Activated T-cell treated with anti-CD3 and anti-CD28 coated beads for 48 hours (primary cell): ENCODE measurements at places on chromosomes 2 and 18.

DNA sequence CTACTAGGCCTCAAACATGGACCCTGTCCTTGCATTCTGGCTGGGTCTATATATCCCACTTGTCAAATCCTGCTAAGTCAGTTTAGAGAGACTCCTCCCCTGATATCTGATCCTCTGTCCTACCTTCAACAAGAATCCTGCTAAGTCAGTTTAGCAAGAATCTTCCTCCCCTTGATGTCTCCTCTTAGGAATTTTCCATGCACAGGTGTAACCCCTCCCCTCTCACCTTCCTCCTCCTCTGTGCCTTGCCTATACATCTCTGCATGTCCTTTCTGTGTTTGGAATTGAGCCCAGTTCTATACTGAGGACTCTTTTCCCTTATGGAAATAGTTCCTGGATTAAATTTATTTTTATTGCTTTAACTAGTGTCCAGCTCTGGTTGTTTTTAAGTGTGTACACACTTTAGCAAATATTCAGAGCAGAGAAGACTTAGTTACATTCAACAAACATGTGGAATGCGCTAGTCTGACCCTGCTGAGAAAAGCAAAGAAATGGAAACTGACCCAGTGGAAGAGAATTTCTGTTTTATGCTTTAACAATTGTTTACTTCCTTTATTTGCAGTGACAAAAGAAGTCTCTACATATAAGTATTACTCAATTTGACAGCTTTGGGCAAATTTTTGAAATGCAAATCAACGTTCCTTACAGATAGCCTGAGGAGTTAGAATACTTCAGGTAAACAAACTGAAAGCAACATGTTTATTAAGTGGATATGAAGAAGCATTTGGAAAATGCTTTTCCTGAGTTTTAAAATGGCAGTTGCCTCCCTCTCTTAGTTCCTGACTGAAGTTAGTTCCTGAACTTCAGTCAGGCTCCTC lies 80.6 kb downstream of the RIT2 start:
- no peak for DNase-seq

DNA sequence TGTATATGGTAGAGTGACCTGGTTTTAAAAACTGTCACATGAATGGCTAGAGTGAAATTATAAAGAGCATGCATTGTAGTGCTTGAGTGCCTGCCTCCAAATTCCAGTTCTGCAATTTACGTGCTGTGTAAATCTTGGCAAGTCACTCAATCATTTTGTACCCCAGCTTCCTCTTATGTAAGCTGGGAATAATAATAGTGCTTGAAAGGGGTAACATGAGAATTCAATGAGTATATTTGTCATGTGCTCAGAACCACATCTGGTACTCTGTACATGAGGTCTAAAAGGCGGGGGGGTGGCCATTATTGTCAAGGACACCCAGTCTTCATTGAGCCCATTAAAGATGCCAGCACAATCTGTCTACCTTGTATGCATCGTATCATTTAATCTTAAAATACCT lies 214.8 kb downstream of the MC4R start:
- no peak for DNase-seq

DNA sequence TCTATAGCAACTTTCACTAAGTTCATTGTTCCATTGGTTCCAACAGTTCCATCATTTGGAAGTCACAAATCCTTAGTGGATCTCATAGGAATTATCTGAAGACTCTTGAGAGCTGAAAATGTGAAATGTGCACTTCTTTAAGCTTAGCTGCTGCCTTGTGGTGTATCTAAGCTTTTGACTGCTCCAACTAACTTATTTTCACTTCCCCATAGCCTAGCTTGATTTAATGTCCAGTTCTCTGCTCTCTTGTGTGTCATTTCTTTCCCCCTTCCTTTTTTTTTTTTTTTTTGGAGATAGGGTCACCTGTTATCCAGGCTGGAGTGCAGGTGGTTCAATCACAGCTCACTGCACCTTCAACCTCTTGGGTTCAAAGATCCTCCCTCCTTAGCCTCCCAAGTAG lies 34.9 kb upstream of the CD302 start:
- no peak for DNase-seq

DNA sequence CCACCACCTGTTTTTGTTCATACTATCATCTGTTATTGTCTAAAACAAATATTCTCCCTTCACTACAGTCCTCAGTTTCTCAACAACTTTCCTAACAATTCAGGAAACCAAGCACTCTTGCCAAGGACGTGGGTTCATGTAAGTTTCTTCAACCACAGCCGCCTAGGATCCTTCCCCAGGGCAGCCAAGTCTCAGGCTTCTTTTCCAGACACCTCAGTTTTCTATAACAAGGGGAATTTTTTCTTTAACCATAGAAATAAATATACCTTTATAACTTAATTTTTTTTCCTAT lies 39.4 kb upstream of the AGPS start:
- DNase-seq, result no peak

DNA sequence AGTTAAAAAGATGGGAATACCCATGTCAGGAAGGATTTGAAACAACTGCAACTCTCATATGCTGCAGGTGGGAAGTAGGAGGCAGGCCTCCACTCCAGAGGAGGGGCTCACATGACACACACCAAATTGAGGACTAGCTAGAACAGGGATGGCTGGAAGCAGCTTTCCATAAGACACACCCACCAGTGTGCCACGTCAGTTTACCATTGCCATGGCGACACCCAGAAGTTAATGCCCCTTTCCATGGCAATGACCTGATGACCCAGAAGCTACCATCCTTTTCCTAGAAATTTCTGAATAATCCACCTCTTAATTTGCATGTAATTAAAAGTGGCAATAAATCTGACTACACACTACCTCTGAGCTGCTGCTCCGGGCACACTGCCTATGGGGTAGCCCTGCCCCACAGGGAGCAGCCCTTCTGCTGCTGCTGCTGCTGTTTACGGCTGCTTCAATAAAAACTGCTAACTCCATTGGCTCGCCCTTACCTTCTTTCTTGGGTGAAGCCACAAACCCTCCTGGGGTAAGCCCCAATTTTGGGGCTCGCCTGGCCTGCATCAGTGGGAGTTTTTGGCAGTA lies 89.4 kb downstream of the RRM2 start:
- DNase-seq, result no peak

- DNase-seq, result peak; percentile 35
Observed at GRCh38 chr2:7037340-7038333, 120.4 kb downstream of the RNF144A start.

DNA sequence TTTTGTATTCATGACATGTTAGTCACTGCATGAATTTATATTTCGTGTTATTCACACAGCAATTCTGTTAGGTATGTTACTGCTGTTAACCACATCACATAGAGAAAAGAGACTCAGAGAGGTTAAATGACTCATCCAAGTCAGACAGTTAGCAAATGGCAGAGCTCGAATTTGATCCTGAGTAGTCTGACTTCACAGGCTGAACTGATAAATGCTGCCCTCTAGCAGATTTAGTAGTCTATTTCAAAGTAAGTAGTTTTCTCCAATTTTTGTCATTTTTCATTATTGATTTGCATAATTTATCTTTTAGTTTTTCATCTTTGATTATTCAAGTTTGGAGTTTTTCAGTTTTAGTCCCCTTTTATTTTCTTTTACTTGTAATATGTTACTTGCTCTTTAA lies 58.3 kb downstream of the WDR7 start:
- no peak for DNase-seq

DNA sequence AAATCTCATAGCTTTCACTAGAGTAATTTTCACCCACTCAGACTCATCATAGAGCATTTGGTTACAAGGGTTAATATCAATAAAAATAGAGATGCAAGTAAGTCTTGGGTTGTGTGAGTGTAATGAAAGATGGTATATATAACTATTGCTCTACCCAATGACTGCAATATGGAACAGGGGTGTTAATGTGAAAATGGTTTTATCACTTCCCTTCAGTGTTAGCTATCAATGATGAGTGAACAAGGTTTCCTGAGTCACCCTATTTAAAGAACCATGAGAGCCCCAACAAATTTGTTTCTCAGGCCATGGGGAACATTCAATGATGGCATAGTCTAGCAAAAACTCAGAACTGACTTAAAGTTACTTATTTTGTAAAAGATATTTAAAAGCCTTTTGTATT lies 1133.6 kb upstream of the ZEB2 start:
- DNase-seq, result no peak
